ENCODE measurements at places on chromosomes 2 and 18.

DNA sequence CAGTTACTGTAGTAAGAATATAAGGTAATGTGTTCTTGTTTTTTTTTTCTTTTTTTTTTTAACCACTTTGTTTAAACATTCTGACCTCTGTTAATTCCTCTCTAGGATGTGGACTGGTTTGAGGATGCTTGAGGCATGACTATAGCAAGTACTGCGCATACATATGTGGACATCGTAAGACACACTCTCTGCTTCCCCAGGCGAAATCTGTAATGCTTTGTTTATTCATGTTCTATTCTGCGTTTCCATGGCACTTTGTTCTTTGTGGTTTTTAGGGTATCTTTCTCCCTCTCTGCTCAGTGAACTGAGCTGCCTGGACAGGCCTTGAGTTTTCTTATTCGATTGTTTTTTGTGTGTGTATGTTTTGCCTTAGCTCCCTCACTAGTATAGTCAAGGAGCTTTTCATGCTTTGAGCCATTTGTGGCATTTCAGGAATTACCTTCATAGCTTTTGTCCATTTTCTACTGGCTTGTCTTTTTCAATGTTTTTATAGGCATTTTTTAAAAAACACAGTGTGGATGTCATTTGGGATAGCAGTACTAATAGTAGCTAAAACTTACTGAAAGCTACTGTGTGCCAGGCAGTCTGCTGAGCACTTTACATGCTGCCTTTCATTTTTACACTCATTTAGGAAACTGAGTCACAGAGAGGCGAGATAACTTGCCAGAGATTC is 1.9 kb upstream of the SH3BP4 start:
- DNase-seq: no peak

DNA sequence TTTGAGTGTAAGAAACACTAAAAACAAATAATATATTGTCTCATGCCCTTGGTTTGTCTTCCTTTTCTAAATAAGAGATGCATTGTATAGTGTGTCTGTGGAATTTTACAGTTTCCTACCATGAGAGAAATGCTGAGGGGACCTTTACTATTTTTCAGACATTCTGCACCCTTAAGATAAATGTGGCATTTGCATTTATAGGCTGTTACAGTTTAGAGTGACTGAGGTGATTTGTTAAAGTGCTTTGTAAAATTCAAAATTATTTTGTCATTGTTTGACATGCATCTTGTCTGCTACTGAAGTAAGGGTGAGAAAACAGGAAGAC is 78.9 kb upstream of the ZSWIM2 start:
- no peak for DNase-seq

GRCh38 chr2:40700231-40700954 is 248.5 kb upstream of the SLC8A1 start:
- DNase-seq: no peak

DNA sequence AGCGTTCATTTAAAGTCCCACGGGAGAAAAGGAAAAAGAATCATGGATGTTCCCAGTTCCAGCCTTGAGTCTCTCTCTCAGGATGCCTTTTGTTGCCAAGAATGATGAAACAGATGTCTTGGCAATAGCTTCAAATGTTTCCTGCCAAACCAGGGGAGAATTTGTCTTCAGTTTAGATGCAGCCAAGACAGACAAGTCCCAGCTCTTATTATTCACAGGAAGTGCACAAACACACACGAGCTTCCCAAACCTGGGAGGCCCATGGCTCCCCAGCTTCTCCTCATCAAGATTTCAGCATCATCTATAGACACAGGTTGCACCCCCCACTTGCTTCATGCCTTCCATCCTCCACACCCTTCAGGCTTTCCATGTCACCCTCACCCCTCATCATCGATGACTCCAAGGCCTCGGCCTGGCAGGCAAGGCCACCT is 45.9 kb downstream of the HS1BP3 start:
- DNase-seq: no peak

- no peak for DNase-seq
Observed at GRCh38 chr2:95310651-95311050, 13.5 kb downstream of the KCNIP3 start.

GRCh38 chr18:75558790-75559189 is 131.3 kb upstream of the SMIM21 start:
- DNase-seq: no peak

- no peak for DNase-seq
Observed at GRCh38 chr2:66919286-66919685, 477.8 kb upstream of the ETAA1 start.

GRCh38 chr2:61471905-61472805 is 1.3 kb upstream of the USP34 start:
- DNase-seq: no peak

- no peak for DNase-seq
Observed at GRCh38 chr18:58870130-58870529, 5.5 kb downstream of the ZNF532 start.

GRCh38 chr2:237264480-237265219 is 149.3 kb downstream of the COL6A3 start:
- DNase-seq: no peak

DNA sequence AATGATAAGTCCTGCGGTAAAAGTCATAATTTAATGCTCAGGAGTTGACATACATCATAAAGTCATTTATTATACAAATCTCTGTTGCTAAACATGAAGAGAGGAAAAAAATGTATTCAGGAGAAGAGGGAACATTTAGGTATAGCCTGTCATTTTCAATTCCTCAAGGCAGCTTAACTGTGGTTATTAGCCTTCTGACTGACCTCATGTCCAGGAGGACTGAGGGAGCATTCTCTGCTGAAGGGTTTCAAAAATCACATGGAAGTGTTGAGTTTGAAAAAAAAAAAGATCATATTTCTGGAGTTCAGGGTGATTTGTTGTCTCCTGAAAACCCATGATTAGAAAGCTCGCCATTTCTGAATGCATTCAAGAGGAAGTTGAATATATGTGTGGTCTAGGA is 1371.1 kb upstream of the LRRTM1 start:
- no peak for DNase-seq

- no peak for DNase-seq
Observed at GRCh38 chr2:105497094-105497493, 98.2 kb upstream of the FHL2 start.

GRCh38 chr2:205346649-205347048 is 335.7 kb upstream of the NRP2 start:
- DNase-seq: no peak

DNA sequence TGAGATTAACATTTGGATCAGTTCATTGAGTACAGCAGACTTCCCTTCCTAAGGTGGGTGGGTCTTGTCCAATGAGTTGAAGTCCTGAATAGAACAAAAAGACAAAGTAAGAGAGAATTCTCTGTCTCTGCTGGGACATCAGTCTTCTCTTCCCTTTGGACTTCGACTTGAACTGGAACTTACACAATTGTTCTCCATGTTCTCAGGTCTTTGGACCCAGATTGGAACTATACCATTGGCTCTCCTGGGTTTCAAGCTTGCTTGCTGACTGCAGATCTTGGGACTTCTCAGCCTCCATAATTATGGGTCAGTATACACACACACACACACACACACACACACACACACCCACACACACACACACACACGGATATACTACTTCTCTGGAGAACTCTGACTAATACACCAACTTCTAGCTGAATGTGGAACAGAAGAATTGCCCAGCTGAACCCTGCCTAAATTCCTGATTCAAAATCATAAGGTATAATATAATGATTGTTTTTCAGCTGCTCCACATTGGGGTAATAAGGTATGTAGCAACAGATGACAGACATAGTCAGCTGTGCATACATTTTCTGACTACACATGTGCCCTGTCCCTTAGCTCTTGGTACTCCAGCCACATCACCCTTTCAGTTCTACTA is 214.0 kb downstream of the TGIF1 start:
- DNase-seq: no peak

DNA sequence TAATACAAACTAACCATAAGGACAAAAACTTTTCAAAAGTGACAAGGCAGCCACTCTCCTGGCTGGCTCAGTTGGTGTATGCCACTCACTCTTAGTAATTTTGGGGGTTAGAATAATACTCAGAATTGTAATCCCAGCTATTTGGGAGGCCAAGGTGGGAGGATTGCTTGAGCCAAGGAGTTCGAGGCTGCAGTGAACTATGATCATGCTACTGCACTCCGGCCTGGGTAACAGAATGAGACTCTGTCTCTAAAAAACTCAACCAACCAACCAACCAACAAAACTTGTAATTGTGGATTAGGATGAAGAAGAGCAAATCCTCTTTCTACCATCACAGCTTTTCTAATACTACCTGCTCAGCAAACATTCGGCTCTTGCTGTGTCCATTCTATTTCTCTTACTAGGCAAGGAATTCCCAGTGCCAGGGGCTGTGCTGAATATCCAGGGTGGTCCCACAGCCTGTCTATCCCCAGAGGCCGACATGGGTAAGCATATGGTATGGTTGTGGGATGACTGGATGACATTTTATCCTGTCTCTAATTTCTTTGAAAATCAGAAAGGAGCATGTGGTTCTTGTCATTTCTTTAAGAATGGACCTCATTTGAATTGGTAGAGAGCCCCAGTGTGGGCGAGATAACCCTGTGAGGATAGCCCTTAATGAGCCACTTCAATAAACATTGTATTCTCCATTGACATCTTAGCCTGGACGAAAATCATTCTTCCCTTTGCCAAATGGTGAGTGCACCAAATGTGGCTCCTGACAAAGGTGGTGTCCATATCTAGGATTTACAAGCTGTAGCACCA is 220.1 kb downstream of the MYCN start:
- DNase-seq: no peak

GRCh38 chr2:45860136-45861121 is 209.0 kb downstream of the PRKCE start:
- no peak for DNase-seq

- DNase-seq: no peak
Observed at GRCh38 chr2:60125611-60126426, 427.6 kb downstream of the BCL11A start.

DNA sequence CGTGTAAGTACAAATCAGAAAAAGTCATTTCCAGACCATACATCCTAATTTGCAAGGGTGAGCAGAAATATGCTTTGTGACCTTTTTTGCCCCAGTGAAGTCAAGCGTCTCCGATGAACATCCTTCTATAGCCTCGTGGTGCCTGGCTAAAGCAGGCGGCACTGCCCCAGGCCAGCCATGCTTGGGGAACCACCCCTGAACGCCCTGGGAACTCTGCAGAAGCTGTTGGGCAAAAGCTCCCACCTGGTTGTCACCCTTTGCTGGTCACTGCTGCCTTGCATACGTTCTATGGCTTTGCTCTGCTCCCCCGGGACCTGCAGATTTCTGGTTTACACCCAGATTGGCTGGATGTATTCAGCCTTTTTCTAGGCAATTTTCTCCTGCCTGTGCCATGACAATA is 256.4 kb downstream of the SS18 start:
- no peak for DNase-seq

- DNase-seq: no peak
Observed at GRCh38 chr2:55391155-55391554, 28.5 kb downstream of the CCDC88A start.

GRCh38 chr2:160842286-160842685 is 317.9 kb upstream of the TANK start:
- DNase-seq: no peak

GRCh38 chr2:216549926-216550690 is 51.5 kb downstream of the RPL37A start:
- DNase-seq: no peak
